ENCODE measurements at places on chromosomes 2 and 18.
A peak's percentile ranks its signal among the peaks of the same experiment; 100 is the strongest.

GRCh38 chr2:197028230-197028629, 101.7 kb upstream of the PGAP1 start:
- no peak for DNase-seq

- no peak for DNase-seq
Measured at GRCh38 chr2:127580167-127581049, 44.9 kb downstream of the MYO7B start.

DNA sequence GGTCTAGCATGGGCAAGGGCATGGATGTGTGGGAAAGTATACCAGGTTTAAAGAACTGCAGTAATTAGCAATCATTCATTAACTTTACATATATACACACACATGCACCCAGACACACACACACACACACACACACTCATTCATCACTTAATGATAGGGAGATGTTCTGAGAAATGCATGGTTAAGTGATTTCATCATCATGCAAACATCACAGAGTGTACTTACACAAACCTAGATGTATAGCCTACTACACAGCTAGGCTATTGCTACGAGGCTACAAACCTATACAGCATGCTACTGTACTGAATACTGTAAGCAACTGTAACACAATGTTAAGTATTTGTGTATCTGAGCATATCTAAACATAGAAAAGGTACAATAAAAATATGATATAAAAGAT, 83.6 kb downstream of the COLEC12 start:
- no peak for DNase-seq

GRCh38 chr2:64492272-64492671, 31.9 kb upstream of the AFTPH start:
- DNase-seq = no peak

DNA sequence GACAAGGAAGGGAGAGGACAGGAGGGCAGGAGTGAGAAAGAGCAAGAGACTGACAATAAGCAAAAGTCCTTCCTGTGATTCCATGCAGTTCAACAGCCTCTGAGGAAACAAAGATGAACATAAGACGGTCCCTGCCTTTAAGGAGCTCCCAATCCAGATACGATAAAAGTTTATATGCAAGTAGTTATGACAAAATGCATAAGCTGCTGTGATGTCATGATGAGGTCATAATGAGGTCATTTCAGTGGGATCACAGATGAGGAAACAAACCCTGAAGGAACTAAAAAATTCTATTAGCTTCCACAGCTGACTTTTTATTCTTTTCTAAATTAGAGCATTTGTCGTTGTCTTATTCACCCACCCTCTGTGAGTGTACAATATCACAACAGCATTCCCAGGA, 458.5 kb upstream of the ACVR2A start:
- no peak for DNase-seq

- no peak for DNase-seq
Measured at GRCh38 chr2:135125940-135126339, 73.8 kb downstream of the RAB3GAP1 start.

DNA sequence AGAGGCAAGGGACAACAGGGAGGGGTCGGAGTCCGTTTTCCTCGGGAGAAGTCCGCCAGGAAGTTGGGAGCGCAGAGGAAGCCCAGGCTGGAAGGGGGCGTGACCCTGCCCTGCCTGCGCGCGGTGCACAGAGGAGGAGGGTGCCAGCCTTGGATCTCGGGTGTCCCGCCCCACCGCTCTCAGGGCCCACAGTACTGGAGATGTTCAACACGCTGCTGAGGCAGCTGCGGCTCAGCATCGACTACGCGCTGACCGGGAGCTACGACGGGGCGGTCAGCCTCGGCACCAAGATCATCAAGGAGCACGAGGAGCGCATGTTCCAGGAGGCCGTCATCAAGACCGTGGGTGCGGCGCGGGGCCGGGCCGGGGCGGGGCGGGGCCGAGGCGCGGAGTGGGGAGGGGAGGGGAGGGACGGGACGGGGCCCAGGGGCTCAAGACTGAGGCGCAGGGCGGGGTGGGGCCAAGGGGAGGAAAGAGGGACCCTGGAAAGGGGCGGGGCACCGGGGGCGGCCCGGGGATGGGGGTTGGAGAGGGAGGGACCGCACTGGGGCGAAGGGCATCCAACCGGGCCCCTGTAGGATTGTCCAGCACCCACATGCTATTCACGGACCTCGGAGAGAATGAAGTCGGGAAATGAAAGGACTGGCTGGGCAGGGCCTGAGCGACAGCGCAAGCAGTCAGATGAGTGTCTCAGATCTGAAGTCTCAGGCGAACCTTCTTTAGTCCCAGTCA, 36.6 kb downstream of the POMC start:
- peak; percentile 18 for DNase-seq

GRCh38 chr18:59461171-59461570, 102.1 kb upstream of the LMAN1 start:
- no peak for DNase-seq

GRCh38 chr2:185221-185620, 78.6 kb downstream of the SH3YL1 start:
- DNase-seq = no peak

GRCh38 chr2:200219309-200220113, 87.0 kb upstream of the SPATS2L start:
- no peak for DNase-seq

GRCh38 chr18:22169011-22169888, at the start of gene GATA6:
Gene GATA6 (plus strand): TSS chr18:22169589. CDS start chr18:22171145, 1,556 bp downstream.
- no peak for DNase-seq

- no peak for DNase-seq
Measured at GRCh38 chr18:27206411-27206810, 21.3 kb upstream of the CHST9 start.

DNA sequence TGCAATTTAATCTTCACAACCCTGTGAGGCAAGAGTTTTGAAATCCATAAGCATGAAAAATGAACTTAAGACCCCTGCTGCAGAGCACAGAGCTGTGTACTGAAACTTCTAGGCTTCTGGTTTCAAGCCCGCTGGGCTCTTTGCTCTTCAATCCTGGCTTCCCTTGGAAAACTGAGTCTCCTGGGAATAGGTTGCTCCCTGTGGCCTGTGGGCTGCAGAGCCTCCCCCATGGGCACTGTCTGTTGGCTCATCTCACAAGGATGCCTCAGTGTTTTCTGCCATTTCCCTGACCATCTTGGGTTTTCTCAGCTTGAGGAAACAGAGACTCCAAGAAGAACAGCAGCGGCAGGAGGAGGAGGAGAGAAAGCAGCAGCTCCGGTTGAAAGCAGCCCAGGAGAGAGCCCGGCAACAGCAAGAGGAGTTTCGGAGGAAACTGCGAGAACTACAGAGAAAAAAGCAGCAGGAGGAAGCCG, 44.5 kb downstream of the SUMO1 start:
- DNase-seq = no peak
